Kidney capillary endothelial cell (primary cell): ENCODE measurements at places on chromosomes 1 and 21.
A peak's percentile ranks its signal among the peaks of the same experiment; 100 is the strongest.

GRCh38 chr1:161962091-161962887, 61.4 kb downstream of the OLFML2B start:
- DNase-seq, result peak; percentile 74

DNA sequence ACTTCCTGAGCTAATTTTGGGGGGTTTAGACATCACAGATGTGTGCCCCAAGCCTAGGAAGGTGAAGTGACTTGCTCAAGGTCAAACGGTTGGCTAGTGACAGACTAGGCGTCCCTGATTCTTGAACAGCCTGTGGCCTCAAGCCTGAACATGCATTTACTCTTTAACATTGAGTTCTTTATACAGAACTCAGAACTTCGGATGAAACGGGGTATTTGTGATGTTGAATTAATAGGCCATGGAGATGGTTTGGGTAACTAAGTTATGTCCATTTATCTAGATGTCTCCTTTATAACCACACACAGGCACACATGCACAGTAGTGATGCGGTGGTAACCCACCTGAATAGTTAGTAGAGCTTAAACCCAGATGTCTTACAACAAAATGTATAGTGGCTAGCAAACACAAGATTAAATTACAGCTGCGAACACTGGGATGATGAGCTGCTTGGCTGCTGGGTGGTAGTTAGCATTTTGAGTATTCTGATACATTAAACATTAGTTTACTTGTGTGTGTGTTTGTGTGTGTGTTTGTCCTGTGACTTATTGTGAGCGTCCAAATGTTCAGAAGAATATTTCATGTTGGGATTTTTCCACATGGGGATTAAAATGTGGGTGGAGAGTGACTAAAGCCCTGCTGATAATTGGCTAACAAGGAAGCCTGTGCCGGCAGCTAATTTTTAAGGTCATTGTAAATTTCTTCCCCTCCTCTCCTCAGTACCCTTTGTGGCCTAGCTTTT, 2.3 kb downstream of the ATP1A1 start:
- DNase-seq, result no peak

- no peak for DNase-seq
Measured at GRCh38 chr1:31522556-31522845, 53.8 kb upstream of the TINAGL1 start.

DNA sequence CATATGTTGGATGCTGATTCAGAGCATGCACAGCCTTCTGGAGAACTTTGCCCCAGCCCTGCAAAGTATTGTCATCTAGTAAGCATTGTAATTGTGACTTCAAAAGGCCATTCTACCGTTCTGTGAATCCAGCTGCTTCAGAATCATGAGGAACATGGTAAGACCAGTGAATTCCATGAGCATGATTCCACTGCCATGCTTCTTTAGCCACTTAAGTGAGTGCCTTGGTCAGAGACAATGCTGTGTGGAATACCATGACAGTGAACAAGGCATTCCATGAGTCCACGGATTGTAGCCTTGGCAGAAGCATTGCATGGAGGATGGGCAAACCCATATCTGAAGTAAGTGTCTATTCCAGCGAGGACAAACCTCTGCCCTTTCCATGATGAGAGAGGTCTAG, 123.7 kb downstream of the S1PR1 start:
- no peak for DNase-seq

- DNase-seq, result no peak
Measured at GRCh38 chr1:92125204-92125603, 45.1 kb downstream of the BTBD8 start.

DNA sequence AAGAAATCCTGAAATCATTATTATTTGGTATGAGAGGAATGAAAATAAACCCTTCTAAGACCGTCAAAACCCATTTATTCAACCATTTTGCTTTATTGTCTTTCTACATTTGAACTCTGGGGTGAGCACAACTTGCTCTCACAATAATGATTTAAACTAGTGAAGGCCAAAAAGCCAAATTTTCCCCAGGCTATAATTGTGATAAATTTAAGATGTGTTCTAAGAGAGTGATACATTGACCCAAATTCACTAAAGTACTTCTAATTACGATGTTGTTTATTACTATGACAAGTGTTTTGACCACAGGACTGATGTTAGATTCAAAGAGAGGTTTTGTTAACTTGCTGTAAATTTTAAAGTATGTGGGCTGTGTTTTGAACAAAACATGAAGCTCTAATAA, 670.9 kb upstream of the NR5A2 start:
- no peak for DNase-seq

GRCh38 chr1:100516857-100517256, 21.1 kb upstream of the GPR88 start:
- DNase-seq, result no peak

GRCh38 chr1:88141499-88142074, 542.5 kb upstream of the PKN2 start:
- DNase-seq, result no peak

DNA sequence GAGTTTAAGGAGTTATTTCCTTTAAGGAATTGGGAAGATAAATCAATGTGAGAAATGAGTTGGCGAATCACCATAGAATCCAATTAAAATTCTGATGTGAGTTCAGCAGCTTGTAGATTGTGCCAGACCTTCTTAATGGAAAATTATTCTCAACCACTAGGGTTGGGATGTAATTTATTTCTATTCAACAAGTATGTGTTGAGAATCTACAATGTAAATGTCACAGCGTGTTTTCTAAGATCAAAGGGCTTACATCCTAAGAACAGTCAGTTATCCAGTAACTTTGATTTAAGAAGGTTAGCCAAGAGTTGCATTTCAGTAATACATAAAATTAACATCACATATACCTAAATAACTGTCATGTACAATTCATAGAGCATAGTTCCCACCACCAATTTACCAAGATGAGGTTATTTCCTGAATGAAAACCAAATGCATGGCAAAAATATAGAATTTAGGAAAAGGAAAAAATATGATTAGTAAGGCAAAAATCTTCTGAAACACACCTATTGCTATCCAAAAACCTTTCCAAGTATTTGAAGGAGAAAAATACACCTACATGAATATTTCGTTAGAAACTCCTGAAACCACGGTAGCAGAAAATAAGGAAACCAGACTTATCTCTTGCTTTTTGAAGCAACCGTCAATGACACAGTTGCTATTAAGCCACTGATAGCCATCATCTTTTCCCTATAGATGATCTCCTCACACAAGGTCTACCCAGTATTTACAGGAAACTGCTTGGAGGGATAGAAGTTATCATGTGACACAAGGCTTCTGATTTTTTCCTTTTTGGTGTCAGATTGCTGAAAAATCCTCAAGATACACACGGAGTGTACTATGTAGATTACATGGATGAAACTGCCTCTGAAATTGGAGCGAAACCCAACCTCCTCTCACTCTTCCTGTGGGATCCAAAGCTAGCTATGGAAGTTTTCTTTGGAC, 259.4 kb upstream of the POGK start:
- DNase-seq, result no peak

DNA sequence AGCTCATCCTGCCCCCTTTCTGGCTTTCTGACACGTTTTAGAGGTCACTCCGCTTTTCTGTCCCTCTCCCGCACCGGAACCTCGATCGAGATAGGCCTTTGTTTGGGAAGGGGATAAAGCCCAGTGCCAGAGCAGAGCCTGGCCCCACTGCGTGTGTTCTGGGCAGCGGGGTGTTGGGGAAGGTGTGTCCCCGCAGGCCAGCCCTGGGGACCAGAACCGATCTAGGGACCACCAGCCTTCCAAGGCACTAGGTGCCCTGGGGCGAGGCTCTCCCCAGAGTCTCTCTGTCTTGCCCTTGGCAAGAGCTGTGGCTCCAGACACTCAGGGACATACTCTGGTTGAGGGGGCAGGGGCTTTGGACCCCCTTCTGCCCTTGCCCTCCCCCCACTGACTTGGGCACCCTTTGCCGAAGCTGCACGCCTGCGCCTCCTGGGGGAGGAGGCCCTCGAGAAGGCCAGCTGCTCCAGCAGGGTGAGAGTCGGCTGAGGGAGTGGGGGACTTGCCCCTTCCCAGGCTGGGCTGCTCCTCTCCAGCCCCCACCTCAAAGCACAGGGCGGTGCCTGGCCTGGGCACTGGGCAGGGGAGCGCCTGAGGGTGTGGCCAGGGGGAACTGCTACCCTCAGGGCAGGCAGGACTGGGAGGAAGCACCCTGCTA, 16.4 kb downstream of the PRXL2B start:
- DNase-seq, result no peak

DNA sequence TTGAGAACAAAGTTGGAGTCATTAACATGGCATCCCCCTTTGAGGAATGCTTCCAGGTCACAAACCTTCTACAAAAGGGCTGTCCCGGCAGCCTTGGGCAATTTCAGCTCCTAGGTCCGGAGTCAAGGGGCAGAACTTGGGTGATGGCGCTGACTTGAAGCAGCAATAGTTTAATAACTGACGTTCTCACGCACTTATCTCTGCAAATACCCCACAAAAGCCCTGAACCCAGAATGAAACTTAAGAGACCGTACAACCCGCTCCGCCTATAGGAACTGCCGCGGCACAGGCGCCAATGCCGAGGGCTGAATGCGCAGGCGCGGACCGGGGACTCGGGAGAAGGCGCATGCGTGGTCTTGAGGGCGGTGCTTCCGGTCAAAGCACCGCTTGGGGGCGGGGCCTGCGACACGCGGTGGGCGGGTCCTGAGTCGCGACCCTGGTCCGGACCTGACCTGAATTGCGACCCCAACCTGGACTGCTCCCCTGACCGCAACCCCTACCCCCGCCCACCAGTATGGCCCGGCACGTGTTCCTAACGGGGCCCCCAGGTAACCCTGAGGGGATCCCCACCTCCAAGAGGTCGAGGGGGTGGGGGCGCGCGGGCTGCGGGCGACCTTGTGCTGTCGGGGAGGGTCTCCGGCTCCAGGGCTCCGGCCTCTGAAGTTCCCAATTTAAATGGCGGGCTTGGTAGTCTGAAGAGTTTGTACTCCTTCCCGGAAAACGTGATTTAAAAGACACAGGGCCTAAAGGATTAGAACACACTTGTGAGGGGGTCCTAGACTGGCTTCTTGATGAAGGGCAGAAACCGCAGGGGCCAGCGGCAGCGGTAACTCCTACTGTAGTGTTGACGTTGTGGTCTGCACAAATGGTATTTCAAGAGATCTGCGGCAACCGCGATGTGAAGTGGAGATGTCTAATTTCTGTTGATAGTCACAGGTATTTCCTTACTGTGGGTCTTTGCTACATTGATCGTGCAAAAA, at the start of gene NTPCR:
NTPCR (plus strand) TSS at position 415 of the 980 bp plus-strand sequence; CDS start at position 515, 100 bp downstream.
- peak; percentile 85 for DNase-seq

GRCh38 chr1:9426291-9426711, 113.0 kb upstream of the SLC25A33 start:
- DNase-seq, result no peak

GRCh38 chr21:39221282-39221996, 38.2 kb upstream of the PSMG1 start:
- DNase-seq, result no peak

DNA sequence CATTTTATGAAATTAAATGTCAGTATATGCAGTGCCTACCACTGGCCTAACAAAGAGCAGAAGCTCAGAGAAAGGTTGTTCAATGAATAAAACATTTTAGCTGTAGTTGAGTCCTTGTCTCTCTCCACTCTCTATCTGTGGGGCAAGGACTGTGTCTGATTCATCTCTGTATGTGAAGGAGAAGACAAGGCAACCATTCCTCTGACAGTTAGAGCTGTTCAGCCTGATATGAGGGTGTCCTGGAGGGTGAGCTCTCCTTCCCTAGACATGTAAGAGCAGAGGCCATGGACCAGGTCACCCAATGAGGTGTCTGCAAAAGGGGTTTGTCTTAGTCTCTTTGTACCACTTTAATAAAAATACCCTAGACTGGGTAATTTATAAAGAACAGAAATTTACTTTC, 4.5 kb upstream of the PDZK1IP1 start:
- DNase-seq, result no peak

DNA sequence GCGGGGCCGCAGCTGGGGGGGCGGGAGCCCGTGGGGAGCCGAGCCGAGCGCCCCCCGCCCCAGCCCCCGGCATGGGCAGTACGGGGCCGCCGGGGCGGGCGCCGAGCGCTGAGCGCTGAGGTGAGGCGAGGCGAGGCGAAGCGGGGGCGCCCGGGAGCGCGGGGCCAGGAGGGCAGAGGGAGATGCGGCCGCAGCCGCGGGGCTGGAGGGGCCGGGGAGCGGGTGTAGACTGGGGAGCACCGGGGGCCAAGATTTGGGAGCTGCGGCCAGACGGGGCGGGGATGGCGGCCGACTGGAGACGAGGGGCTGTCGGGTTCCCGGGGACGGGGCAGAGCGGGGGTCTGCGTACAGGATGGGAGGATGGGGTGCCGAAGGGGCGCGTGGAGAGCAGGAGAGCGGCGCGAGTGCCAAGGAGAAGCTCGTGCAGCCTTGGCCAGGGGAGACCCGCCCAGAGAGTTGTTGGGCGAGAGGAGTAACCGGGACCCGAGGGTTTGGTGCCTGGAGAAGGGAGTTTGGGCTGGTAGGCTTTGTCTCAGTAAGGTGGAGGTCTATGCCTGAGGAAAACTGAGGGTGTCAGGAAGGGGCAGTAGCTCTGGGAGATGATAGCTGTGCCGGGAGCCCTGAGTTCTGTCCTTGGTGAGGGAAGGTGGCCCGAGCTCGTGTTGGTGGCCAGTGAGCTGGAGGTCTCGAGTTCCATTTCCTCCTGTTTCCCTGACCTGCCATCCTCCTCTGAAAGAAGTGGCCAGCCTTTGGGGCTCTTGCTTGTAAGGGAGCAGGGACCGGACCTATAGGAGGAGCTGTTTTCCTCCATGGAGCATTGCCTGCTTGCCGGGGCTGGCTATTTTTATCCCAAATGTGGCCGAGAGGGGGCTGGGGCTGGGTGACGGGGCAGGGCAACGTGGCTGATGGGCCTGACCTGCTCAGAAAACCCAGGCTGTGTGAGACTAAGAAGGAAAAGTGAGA, 539 bp downstream of the ATP8B2 start:
- peak; percentile 71 for DNase-seq

GRCh38 chr1:22153660-22154437, 11.0 kb upstream of the WNT4 start:
- DNase-seq, result no peak

- no peak for DNase-seq
Measured at GRCh38 chr1:201585093-201585483, 46.2 kb downstream of the NAV1 start.

DNA sequence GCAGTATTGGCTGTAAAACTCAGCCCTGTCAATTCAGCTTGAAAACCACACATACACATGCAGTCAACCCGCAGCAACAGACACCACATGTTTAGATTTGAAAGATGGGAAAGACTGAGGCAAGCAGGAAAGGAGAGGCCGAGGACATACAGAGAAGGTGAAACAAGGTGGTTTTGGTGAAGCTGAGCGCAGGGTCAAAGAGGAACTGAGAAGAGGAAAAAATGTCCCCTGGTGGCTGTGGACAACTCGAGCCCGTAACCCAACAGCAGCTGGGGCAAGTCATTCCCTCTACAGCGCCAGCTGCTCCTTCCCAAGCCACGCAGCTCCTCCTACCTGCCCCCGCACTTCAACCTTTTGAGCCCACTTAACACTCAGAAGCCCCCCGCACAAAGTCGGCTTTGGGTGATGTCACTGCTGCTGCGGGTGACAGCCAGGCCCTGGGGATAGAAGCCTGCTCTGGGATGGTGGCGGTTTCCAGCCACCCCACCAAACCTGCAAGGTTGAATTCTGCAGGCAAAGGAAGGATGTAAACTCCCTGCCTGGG, 63.0 kb downstream of the KCNN3 start:
- no peak for DNase-seq

DNA sequence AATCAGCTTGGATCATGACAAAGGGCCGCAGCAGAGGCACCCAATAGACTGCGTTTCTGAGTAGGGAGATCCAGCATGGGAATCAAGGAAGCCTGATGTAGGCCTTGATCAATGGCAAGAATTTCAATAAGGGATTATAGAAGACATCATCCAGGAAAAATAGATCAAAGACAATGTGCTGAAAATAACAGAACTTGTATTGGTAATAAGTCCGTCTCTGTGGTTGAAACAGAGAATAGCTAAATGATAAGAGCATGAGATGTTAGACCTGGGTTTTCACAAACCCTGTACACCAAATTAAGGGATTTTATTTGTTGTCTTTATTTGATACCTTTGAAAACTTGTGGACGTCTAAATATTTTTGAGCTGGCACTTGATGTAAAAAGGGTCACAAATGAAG, 228.0 kb upstream of the SGIP1 start:
- DNase-seq, result no peak
